ENCODE measurements at places on chromosomes 5 and 9.
A peak's percentile ranks its signal among the peaks of the same experiment; 100 is the strongest.

- no peak for DNase-seq
Measured at GRCh38 chr9:83744206-83744605, 36.4 kb upstream of the UBQLN1 start.

- no peak for DNase-seq
Measured at GRCh38 chr5:116699332-116699731, 124.7 kb upstream of the SEMA6A start.

DNA sequence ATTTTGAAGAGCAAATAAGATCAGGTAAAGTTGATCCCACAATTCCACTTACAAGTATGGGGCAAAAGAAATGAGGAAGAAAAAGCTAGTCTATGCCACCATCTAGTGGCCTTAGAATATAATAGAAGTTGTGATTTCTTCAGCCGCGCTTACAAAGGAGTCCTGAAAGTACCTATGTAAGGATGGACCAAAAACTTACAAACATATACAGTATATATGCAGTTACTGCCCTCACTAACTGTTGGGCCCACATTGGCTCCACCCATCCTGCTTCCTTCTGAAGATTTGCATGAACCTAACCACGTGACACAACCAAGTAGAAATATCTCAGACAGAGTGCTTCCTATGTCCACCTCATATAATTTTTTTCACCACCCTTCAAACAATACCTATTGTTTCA lies 11.7 kb upstream of the OR13D1 start:
- DNase-seq = peak; percentile 16

DNA sequence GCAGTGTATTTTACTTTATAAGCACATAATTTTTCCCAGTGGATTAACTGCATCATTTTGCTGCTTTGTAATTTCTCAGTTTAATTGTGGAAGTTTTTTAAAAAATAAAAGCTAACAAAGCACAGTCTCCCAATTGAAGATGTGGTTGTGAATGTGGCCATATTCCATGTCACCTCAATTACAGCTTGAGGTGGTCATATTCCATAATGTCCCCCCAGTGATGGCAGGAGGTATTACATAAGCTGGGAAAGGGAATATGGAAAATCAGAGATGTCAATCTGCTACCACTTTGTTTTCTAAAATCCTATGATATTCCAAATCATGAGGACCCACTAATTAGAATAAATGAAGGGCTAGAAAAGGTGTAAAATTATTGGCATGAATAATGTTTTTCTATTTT lies 1672.0 kb upstream of the CDH9 start:
- no peak for DNase-seq

GRCh38 chr5:1253456-1254105 lies 28.4 kb downstream of the SLC6A18 start:
- no peak for DNase-seq

GRCh38 chr5:76294573-76294972 lies 108.5 kb upstream of the IQGAP2 start:
- DNase-seq = no peak

GRCh38 chr5:83925955-83926337 lies 205.3 kb upstream of the HAPLN1 start:
- DNase-seq = no peak

DNA sequence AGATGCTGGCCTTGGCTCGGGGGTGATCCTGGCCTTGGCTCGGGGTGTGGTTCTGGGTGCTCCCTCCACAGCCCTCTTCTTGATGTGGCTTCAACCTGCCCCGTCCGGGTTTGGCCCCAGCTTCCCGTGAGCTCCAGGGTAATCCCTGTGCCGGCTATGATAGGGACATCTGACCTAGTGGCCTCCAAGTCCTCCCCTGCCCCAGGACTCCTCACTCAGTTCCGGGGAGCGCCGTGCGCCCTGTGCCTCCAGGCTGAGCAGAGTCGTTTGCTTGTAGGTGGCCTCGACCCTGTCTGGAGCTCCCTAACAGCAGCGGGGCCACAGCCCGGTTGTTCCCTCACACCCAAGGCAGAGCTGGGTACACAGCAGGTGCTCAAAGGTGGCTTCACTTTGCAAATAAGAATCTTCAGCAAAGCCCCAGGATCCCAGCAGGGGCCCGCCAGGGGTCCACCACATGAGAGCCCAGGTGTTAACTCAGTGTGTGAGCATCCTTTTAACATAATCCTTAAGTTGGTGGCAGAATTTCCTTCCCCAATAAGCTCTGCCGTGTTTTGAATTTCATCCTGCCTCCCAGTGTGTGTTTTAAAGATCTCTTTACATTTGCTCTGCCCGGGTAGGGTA lies 32.3 kb upstream of the CEP72 start:
- DNase-seq = no peak

DNA sequence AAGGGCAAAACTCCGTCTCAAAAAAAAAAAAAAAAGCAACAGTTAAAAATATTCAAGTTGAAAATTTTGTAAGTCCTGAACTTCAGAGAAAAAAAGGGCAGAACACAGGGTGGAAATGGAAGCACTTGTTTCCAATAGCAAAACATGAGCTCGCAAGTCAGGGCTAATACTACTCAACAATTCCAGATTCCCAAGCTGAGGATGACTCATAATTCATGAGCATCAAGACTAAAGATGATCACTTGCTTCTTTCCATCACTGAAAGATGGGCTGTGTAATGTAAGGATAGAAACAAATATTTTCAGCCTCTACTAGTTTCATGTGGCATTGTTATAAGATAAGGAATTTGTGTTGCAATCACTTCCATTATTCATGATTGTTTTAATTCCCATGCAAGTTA lies 33.5 kb upstream of the FST start:
- DNase-seq = no peak

DNA sequence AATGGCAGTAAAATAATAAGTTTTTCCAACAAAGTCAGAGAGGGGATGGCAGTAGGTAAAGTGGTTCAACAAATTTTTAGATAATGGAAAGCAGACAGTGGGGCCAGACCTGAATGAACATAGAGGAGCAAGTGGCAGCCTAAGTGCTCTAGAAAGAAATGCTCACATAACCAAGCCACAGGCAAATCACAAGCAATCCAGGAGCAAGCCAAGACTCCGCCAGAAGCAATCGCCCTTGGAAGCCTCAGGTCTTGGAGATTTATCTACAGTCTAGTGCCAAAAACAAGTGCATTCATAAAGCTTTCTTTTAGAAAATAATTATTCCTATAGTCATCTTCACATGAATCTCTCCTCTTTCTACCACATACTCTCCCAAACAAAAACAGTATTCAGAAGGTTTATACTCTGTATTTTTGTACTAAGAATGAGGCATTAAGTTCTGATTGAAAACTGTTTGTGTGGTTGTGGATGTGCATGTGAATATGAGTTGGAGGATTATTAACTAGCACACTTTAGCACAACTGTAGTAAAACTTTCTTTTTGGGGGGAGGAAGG lies 375.5 kb downstream of the CDH9 start:
- no peak for DNase-seq

DNA sequence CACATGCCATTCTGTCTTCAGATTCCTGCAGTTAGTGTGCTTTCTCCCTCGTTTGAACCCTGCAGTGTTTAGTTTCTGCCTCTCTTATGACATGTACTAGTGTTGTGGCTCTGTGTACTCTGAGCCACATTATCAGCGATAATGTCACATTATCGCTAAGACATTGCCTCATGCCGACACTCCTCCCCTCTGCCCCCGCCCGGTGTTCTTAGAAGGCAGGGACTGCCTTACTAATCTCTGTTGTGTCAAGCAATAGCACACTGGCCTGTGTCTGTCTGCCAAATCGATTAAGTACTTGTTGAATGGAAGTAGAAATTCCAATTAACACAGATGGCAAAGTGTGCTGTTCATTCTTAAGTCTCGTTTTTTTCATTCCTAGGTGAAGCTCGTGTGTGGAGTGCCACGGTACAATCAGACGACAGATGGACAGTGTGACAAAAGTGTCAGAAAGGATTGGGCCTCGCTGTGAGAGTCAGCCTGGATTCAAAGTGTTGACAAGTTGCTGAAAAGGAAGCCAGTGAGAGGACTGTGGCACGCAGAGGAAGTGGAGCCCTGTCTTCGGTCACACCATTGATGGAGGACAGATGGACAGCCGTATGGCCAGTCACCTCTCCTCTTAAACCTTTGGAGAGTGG lies 10.5 kb downstream of the PIK3R1 start:
- no peak for DNase-seq

GRCh38 chr5:55480781-55481180 lies 54.0 kb downstream of the PLPP1 start:
- DNase-seq = no peak

DNA sequence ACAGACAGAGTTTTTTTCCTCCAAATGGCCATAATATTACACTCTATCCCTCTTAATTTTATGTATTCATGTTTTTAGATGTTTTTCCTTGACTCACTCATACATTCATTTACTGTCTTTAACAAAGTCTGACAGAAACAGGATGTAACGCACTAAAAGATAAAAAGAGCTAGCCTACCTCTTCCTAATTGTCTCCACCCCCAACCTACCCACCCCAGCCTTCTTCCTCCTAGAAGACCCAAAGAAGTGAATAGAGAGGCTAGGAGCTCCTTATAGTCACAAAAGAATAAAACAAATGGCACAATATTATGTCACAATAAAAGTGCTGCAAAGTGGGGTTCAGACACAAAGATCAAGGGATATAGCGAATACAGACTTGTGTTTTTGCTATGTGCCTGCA lies 719 bp downstream of the NOL8 start:
- no peak for DNase-seq

DNA sequence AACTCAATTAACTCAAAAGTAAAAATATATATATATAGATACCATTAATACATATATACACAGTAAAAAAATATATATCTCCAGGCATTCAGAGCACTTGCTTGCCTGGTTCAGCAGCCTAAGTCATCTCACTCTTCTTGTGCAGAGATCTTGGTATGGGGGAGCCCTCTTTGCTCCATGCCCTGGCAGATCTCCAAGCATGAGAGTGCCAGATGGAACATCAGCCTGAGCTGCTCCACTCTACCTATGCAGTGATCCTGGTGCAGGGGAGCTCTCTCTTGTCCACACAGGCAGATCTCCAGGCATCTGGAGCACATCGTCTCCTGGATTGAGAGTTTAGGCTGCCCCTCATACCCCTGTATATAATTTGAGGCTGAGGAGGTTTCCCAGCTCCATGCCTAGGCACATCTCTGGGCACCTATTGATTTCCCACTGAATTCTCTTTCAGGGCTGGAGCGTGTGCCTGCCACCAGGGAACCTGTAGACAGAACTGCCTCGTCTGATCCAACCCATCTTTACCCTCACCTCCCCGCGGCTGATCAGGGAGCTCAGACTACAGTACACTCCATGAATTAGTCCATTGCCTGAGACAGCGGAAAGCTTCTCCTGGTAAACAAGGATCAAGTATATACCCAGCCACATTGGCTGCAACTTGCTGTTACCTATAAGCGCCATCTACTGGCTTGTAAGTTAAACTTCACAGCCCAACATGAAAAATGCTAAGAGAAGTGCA lies 342.4 kb upstream of the GRIA1 start:
- no peak for DNase-seq

- DNase-seq = no peak
Measured at GRCh38 chr9:109455391-109455790, 42.7 kb downstream of the PTPN3 start.

- DNase-seq = no peak
Measured at GRCh38 chr9:126919193-126919592, 4.6 kb downstream of the RALGPS1 start.

DNA sequence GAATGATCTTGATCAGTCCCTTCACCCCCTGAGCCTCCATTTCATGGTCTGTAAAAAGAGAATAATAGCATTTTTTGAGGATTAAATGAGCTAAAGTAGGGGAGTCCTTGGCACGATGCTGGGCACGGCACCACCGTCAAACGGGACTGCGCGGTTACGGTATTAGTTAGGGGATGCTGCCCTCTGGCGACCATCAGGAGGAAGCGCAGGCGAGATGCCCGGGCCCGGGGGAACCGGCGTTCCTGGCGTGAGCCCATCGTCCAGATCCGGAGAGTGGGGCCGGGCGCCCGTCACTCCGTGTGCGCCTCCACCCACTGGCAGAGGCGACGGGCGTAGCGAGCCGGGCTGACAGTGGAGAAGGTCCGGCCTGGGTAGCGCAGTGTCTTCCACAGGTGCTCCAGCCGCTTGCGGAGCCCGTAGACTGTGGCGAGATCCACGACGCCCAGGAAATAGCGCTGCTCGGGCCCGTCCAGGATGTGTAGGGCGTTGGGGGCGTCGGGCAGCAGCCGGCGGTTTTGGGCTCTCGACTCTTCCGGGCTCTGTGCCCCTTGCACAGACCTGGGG lies 4.8 kb upstream of the ST6GALNAC4 start:
- DNase-seq = peak; percentile 13

- no peak for DNase-seq
Measured at GRCh38 chr5:151741678-151742423, 16.6 kb downstream of the ATOX1 start.

Measured in NCI-H2227 treated with DMSO at 0.1 percent for 48 hours (cell line).